ENCODE measurements at places on chromosomes 13 and 19.

- no peak for DNase-seq
These were observed 27.0 kb downstream of the PEG3 start for GRCh38 chr19:56813531-56813930.

DNA sequence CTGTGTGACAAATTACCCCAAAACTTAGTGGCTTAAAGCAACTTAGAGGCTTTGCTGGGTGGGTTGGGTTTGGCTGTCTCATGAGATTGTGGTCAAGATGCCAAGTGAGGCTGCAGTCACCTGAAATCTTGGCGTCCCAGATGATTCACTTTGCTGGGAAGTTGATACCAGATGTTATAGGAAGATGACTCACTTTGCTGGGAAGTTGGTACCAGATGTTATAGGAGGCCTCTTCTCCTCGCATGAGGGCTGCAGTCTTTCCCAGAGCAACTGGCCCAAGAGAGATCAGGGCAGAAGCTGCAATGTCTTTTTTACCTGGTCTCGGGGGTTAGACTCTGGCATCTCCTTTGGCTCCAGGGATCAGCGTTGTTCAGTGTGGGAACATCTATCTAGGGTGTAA lies 16.8 kb downstream of the TEX29 start:
- DNase-seq, result no peak

- peak; percentile 59 for DNase-seq
These were observed 8.5 kb upstream of the PEX11G start for GRCh38 chr19:7497292-7497691.

DNA sequence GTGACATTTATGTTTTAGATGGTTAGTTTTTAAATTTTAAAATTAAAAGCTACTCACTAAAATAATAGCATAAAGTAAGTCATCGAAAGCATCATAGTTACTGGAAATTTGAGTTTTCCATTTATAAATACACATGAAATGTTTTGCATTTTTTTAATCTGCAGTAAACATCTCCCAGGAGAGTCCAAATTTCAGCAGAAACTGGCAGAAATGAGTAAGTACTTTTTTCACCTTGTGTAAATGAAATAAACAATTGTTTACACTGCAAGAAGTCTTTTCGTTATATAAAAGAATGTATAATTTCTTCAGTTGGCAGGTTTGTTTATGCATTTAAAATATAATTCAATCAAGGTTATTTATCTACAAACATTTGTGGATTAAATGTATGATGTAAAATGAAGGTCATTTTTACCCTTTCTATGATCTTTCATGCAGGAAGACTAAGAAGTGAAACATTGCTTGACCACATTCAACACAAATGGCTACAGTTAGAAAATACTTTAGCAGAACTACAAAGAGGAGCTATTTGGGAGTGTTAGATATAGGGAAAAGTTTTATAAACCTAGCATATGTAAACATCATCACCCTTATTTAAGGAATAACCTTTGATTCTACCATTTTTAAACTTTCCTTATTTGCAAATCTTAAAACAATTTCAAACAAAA lies 55.6 kb downstream of the RCBTB2 start:
- DNase-seq, result no peak

- peak; percentile 48 for DNase-seq
These were observed 5.5 kb upstream of the AKAP11 start for GRCh38 chr13:42266473-42266872.

GRCh38 chr13:57634839-57635165 lies 3.3 kb downstream of the PCDH17 start:
- DNase-seq, result no peak

GRCh38 chr13:111862836-111863815 lies 203.8 kb upstream of the SOX1 start:
- no peak for DNase-seq

GRCh38 chr13:48561466-48562235 lies 28.8 kb upstream of the RCBTB2 start:
- DNase-seq, result no peak

GRCh38 chr19:49858088-49858985 lies 7.4 kb downstream of the PTOV1 start:
- no peak for DNase-seq

- DNase-seq, result no peak
These were observed 43.6 kb downstream of the SIPA1L3 start for GRCh38 chr19:37950471-37951175.

DNA sequence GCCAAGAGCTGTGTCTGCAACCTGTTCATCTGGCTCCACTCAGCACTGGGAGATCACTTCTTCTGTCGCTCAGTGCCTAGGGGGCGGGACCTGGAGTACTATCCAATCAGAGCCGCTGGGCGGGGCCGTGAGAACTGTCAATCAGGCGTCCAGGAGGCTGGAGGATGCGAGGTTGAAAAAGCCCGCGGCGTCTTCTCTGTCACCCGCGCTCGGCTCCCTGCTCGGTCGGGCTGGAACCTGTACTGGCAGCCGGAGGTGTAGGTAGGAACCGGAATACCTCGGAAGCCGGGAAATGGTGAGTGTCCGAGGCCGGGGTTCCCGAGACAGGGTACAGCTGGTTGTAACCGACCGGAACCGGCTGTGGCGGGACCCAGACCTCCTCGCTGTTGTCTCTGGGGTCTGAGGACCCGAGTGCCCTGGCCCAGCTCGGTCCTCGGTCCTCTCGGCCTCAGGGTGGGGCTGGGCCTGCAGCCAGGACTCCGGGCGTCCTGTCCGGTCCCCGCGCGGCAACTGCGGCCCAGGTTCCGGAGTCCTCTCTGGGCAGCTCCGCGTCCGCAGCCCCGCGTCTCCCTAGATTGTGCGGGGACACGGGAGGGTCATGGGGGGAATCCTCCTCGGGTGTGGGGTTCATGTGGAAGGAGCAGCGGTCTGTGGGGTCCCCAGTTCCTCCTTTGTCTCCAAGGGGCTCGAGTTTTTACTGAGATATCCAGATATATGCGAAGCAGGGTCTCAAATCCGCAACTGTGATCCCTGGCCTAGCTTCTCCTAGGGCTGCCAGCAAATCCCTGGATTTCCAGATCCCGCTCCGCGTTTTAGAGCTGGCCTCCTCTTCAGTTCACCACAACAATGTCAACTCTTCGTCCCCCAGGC lies 42.6 kb downstream of the ZNF627 start:
- DNase-seq, result peak; percentile 99

GRCh38 chr19:49318296-49318695 lies 6.7 kb downstream of the SLC6A16 start:
- no peak for DNase-seq

GRCh38 chr19:17718947-17719711 lies at the start of gene MAP1S:
Gene MAP1S (plus strand): TSS chr19:17719480. CDS start chr19:17719503, 23 bp downstream.
- DNase-seq, result peak; percentile 89

- DNase-seq, result no peak
These were observed 17.4 kb upstream of the PLPP2 start for GRCh38 chr19:308471-309205.

DNA sequence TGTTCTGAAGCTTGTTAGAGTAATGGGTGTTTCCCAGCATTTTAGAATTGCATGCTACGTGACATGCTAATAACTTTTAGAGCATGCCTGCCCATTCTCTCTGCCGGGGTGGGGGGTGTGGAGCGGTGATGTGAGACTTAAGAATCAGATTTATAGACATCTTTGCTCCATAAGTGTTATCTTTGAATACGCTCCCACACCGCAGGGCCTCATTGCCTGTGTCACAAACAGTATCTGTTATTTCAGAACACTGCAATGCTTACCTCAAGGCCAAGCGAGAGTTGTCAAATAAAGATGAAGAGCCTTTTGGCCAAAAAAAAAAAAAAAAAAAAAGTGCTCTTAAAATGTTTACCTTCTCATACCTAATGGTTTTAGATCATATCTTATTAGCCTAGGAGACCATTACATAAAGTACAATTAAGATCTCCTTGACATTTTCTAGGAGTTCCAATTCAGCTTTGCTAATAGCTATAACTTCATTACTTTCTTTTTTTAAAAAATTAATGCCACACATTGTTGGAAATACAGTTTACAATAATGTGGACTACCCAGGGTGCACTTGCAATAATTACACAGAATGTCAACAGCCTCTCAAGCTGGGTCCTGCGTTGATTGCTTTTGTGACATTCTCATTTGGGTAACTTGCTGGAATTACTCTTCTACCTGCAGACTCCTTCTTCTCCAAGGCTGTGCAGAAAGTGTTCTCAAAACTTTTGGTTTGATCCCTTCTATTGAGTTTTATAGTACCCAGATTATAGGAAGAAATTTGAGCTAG lies 525.3 kb downstream of the KLF12 start:
- DNase-seq, result peak; percentile 9

DNA sequence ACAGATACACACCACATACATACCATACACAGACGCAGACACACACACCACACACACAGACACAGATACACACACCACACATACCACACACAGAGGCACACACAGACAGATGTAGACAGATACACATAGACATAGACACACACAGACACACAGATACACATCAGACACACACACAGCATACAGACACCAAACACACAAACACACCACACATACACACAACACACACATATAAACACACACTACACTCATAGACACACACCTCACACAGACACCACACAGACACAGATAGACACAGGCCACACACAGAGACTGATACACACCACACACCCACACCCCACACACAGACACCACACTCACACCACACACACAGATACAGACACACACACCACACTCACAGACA lies 24.9 kb upstream of the SLC7A10 start:
- DNase-seq, result no peak

DNA sequence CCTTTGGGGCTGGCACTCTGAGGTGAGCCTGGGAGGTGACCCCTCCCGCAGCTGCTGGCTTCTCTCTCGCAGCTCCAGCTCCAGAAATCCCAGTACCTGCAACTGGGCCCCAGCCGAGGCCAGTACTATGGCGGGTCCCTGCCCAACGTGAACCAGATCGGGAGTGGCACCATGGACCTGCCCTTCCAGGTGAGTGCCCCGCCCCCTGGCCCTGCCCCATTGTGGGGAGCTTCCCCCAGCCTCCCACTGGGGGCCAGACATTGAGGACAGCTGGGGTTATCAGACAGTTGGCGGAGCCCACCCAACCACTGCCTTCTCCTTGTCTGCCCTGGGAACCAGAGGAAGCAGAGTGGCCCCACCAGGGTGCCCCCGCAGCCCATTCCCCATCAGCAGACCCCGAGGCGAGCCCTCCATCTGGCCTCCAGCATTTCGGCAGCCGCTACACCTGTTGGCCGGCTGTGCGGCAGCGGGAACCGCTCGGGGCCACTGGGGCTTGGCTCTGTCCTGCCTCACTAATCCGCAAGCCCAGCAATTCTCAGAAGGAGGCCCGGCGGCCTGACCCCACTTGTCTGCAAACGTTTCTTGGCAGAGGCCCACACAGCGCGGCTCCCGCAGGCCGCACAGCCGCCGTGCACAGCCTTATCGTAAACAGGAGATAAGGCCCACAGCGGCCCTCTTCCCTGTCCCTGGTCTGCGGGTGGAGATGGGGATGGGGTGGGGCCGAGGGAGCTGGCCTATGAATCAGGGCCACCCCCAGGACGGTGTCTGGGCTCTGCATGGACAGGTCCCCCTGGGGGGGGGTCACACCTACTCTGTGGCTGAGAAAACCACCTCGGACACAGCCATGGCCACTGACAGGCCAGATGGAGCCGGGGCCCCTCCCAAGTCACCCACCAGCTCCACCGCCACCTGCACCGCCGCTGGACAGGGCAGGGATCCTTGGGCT lies 48.0 kb downstream of the COMP start:
- DNase-seq, result peak; percentile 72

DNA sequence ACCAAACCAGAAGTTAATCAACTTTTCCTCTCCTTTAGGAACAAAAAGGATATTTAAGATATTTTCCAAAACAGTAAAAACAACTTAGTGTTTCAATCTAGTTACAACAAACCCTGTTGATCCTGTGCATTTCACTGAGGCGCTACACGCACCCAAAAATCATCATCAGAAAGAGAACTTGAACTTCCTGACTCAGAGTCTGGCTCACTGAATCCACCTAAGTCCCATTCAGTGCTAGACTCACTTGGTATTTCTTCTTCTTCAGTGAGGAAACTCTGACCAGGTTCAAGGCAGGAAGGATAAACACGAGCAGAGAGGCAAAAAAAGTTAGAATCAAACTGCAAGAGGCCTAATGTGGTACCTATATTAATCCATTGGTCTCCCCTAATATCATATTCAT lies 2.2 kb downstream of the KBTBD6 start:
- DNase-seq, result no peak

GRCh38 chr19:43667876-43668405 lies 2.0 kb downstream of the PLAUR start:
- no peak for DNase-seq

- no peak for DNase-seq
These were observed 781 bp upstream of the SPRYD7 start for GRCh38 chr13:49936968-49937273.

GRCh38 chr13:27839809-27840467 lies 47.7 kb downstream of the GSX1 start:
- no peak for DNase-seq

DNA sequence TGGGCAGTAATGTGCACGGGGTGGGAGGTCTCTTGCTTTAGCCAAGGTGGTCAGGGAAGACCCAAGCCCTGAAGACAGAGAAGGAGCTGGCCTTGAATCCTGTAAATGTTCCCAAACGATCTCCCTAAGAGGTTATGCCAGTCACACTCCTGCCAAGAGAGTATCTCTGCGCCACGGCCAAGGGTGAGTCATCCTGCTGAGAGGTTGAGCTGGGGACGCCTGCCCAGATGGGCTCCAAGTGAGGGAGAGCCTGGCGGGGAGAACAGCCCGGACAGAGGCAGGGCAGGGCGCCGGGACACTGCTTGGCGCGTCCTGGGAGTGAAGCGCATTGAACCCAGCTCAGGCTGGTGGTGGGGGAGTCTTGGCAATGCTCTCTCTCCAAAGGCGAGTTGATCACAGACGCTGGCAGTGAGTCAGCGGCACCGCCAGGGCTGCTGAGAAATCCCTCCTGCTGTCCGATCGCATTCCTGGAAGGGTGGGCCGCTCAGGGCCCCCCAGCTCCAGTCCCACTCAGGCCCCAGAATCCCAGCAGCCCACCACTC lies 16.4 kb downstream of the SULT2B1 start:
- peak; percentile 56 for DNase-seq

DNA sequence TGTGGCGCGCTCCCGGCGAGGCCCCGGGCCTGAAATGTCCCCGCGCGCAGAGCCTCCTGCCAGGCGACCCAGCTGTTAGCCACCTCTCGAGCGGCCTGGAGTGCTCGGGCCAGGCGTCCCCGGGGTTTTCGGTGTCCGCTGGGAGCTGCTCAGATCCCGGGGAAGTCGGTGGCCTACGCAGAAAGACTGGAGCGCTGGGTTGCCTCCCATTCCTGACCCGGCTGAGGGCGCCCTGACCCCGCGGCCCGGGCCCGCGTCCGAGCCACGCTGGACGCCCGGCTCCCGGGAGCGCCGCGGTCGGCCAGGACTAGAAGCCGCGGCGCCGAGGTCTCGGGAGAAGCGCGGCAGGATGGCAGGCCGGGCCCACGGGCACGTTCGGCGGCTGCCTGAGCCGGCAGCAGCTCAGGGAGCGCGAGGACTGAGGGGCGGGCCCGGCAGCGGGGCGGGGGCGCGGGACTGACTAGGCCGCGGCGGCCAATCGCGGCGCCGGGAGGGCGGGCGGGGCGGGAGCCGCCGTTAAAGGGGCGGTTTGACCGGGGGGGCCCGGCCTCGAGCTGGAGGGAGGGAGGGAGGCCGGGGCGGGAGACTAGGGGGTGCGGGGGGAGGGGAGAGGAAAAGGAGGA lies 1.3 kb upstream of the ZIC2 start:
- DNase-seq, result peak; percentile 91

- DNase-seq, result no peak
These were observed 2.7 kb downstream of the PROSER1 start for GRCh38 chr13:39035204-39035603.
